ENCODE measurements at places on chromosomes 7 and 10.

DNA sequence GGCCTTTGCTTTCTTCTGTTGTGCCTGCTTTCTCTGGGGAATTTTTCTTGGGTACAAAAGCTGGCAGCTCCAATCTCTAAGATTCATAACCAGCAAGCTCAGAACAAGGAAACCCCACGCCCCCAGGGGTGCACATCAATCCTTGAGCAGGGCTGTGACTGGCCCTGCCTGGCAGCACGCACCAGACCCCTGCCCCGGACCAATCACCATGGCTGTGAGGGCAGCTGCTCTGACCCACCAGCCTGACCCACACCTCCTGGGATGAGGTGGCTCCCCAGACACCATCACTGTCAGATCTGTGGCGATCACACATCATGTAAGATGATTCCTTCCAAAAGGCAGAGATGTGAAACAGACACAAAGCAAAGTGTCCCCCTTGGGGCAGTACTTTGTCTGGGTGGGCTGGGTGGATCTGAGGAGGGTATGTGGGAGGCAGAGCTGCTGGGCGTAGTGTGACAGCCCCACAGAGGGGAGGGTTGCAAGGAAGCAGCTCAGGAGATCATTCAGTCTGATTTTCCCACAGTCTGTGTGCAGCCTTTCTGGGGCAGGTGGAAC is 175.5 kb upstream of the SHH start:
- DNase-seq: no peak

- DNase-seq: no peak
Observed at GRCh38 chr10:92432596-92432995, 141.3 kb downstream of the IDE start.

DNA sequence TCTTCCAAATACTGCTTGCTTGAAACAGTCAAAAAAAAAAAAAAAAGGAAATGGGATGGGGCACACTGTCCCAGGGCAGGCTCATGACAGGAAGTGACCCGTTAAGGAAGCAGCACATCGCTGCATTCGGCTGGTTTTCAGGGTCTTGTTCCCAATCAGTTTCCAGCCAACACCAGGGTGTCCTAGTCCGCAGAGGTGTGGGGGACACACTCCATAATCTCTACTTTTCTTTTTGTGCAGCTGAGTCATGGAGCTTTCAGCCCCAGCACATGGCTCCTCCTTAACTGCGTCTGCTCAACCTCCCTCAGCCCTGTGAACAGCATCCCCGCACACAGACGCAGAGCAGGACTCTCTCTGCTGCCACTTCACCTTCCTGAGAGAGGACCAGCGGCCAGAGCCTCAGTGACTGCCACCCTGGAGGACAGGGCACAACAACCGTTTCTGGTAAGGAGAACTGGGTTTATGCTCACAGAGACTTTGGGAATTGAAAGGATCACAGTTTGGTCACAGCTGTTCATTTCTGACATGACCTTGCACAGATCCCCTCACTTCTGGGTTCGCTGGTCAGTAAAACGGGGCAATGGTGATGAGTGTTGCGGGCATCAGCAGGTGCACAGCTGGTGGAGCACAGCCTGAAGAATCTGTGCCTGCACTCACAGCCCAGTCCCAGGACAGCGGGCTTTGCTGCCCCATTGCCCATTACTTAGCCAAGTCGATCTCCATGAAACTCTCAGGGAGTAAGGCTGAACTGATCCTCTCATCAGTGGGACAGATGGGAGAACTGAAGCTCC is at the start of gene GIMAP5:
GIMAP5 (plus strand) TSS at position 154 of the 791 bp plus-strand sequence. CDS start 3,467 bp downstream, outside the sequence.
- DNase-seq: no peak

GRCh38 chr10:59470570-59470969 is 108.2 kb upstream of the FAM13C start:
- DNase-seq: no peak

GRCh38 chr7:25287291-25287690 is 59.0 kb upstream of the NPVF start:
- DNase-seq: no peak

DNA sequence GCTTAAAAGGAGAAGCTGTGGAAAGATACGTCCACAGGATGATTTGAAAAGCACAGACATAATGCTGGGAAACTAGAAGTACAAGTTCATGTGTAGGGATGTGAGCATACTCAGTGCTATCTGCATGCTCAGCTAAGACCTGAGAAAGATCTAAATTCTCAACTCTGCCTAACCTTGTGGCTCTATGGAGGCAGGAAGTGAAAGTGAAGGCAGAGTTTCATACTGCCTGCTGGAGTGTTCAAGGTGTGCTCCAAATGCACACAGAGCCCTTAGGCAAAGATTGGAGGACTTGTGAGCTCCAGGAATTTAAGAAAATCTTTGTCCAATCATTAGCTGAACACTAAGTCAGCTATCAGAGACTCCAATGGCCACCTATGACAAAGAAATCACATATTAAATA is 190.9 kb downstream of the RNLS start:
- no peak for DNase-seq

DNA sequence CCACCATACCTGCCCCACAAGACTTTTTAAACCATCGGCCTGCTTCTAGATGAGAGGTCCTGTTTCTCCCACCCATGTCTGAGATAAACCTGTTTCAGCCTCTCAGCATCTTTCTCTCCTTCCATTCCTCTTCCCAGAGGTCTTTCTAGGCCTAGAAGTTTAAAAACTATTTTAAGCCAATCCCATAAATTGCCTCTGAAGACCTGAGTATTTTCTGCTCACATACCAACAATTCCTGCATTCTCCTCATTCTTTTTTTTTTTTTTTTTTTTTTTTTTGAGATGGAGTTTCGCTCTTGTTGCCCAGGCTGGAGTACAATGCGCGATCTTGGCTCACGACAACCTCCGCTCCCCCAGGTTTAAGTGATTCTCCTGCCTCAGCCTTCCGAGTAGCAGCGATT is 262.9 kb upstream of the AUTS2 start:
- DNase-seq: no peak

GRCh38 chr7:24201226-24201625 is 82.8 kb upstream of the NPY start:
- no peak for DNase-seq

GRCh38 chr10:107545717-107546116 is 381.2 kb upstream of the SORCS1 start:
- no peak for DNase-seq

GRCh38 chr10:69425511-69426298 is 9.0 kb upstream of the TACR2 start:
- no peak for DNase-seq

DNA sequence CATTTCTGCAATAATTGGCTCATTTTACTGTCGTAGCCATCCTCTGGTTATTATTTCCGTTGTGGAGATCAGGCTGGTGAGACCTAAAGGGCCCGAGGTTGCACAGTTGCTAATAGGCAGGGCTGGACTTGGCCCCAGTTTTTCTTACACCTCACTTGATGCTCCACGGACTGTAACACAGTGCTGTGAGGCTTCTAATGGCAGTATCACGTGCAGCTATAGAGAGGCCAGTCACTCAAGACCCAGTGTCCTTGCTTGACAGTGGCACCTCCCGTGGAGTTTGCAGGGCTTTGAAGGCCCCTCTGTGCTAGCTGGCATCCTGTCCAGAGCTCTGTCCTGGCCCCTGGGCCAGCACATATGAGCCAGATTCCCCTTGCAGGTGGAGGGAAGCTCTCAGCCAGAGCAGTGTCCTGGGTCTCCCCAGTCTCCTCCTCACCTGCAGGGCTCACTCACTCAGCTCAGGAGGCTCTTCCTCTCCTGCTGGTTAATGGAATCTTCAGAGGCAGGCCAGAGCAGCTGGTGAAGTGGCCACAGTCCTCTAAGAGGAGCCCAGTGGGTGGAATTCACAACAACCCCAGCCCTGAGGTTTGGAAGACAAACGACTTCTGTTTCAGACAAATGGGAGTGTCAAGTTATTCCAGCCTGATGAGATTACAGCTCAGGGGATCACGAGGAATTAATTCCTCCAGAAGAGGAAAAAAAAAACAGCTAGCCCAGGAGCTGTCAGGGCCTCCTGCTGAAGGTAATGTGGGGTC is 114.2 kb upstream of the FAM180A start:
- DNase-seq: peak; percentile 25

- no peak for DNase-seq
Observed at GRCh38 chr7:107394831-107395230, 75.0 kb upstream of the GPR22 start.

GRCh38 chr10:70191972-70192305 is 21.6 kb upstream of the SAR1A start:
- DNase-seq: no peak

DNA sequence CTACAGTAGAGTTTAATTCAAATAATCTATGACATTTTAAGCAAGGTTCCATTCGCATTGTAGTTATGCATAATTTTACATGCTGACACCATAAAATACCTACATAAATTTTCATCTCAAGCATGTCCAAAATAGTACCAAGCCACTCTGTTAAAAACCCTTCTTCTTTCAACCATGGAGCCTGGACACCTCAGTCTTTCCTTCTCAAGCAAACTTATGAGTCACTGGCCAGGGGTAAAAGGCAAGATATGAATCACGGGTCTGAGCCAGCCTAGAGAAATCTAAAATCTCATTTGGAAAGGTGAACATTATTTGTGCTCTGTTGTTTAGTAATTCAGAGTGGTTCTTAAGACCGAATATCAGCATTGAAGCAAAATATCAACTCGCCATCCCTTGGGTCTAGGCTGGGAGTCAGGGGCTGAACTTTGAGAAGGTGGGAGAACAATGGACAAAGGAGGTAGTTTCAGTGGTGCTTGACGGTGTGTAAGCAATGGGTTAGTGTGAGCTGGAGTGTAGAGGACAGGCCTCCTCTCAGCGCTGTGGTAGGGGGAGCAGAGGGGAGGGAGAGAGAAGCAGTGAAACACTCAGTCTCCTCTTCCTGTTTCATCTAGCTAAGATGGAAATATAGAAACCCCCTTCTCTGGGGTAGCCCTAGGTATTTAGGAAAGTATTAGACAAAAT is 19.1 kb upstream of the GPAM start:
- no peak for DNase-seq

- DNase-seq: no peak
Observed at GRCh38 chr7:128891110-128891941, 19.2 kb downstream of the KCP start.

DNA sequence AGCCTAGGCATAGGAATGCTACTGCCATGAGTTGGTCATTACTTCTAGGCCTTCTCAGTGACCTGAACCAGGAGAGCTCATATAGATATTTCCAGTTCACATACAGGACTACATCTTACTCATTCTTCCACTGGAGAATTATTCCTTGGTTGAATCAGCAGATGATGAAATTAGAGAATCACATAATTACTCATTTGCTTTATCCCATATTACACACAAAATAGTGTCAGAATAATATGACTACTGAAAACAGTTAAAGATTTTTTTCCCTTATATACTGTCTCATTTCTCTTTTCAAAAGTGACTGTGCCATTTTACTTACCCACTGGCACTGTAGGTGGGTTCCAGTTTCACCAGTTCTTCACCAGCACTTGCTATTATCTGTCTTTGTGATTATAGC is 18.5 kb downstream of the BMS1 start:
- DNase-seq: no peak

Data from D721Med (cell line).